Neural crest cell (in vitro differentiated cells): ENCODE measurements at places on chromosomes 3 and 15. TPM values are rescaled to one million over a fixed set of nuclear protein-coding genes. Genes with fewer than 3 reads are reported as not detected.

- no peak for DNase-seq
- H3K4me3 ChIP-seq: no peak overlapping the region
- no peaks in the 10 kb centered on the region for H3K36me3 ChIP-seq
- no peaks in the 10 kb centered on the region for H3K27me3 ChIP-seq
- no peak overlapping the region for H3K27ac ChIP-seq
Measured at GRCh38 chr3:140470962-140471361, 206.9 kb upstream of the TRIM42 start.

- H3K4me3 ChIP-seq: no peak overlapping the region
- H3K36me3 ChIP-seq: no peaks in the 10 kb centered on the region
- H3K27ac ChIP-seq: no peak overlapping the region
- DNase-seq: no peak
Measured at GRCh38 chr3:148861277-148861869, 3.7 kb upstream of the CPA3 start.

DNA sequence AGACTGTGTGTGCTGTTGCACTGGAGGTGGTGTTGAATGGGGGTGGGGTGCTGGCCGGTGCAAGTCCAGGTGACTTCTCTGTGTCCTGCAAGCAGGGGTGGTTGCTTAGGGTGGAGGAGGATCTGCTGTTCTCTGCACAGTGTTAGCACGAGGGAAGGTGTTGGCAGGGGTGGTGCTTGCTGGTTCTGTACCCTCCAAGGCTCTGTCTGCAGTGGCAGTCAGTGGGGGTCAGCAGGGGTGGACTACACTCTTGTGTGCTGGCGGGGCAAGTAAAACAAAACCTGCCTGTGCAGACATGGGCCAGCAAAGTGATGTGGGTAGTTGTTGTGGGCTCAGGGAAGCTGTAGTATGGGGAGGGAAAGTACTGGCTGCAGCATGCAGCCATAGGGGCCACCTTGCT is 5.5 kb downstream of the ROPN1 start:
- H3K4me1 ChIP-seq: no peaks in the 10 kb centered on the region
- peaks cover 56% of the 10 kb centered on the region for H3K27me3 ChIP-seq
- H3K4me3 ChIP-seq: no peak overlapping the region

- H3K4me1 ChIP-seq: no peaks in the 10 kb centered on the region
- H3K36me3 ChIP-seq: no peaks in the 10 kb centered on the region
Measured at GRCh38 chr3:162142511-162142910, 645.9 kb downstream of the OTOL1 start.

DNA sequence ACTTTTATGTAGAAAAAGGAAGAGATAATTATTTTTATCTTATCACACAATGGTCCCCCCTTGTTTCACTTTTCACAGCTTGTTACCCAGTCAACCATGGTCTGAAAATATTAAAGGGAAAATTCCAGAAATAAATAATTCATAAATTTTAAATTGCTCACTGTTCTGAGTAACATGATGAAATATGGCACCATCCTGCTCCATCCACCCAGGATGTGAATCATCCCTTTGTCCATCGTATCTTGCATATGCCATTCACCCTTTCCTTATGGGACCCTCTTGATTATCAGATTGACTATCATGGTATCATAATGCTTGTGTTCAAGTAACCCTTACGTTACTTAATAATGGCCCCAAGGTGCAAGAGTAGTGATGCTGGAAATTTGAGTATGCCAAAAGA is 43.7 kb downstream of the ANKRD28 start:
- no peaks in the 10 kb centered on the region for H3K27me3 ChIP-seq
- no peak for DNase-seq
- peaks cover 13% of the 10 kb centered on the region for H3K4me1 ChIP-seq
- no peak overlapping the region for H3K27ac ChIP-seq
- no peak overlapping the region for H3K4me3 ChIP-seq

DNA sequence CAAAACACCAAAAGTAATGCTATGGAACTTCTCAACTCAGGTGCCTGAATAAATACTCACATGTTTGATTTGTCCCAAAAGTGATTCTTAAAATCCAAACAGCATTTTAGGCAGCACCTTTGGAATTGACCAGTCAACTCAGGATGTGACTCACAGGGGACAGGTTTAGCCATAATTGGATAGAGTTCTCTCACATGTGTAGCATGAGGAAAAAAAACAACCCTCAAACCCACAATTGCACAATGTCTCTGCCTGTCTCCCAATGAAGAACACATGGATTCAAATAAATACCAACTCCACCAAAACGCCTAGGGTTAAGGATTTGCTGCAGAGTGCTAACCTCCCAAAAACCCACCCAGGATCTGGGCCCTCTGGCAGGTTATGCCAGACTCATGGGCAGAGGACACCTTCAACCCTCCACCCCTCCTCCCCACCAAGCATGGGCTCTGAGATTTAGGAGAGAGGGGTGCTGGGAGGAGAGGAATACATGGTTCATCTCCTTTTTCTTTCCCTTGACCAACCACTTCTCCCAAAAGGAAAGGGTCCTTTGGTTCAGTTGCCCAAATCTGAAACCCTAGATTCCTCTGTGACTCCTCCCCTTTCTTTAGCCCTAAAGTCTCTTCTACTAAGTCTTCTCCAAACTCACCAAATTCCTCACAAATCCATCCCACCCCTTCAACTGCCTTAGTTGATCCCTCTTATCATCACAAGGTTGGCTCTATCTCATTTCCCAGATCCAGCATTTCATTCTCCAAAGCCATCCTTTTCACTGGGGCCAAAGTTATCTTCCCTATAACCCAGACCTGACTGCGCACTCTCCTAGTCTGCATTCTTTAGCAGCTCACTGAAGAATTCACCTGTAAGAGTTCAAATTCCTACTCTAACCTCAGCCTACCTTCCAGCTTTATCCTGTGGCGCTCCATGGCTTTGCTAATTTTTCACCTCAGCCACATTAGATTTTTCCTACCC is 7.7 kb downstream of the RYK start:
- no peak overlapping the region for H3K4me3 ChIP-seq
- DNase-seq: no peak
- H3K36me3 ChIP-seq: no peaks in the 10 kb centered on the region
- H3K27ac ChIP-seq: peak overlapping the region; percentile 0
- peaks cover 43% of the 10 kb centered on the region for H3K4me1 ChIP-seq
- H3K27me3 ChIP-seq: no peaks in the 10 kb centered on the region

DNA sequence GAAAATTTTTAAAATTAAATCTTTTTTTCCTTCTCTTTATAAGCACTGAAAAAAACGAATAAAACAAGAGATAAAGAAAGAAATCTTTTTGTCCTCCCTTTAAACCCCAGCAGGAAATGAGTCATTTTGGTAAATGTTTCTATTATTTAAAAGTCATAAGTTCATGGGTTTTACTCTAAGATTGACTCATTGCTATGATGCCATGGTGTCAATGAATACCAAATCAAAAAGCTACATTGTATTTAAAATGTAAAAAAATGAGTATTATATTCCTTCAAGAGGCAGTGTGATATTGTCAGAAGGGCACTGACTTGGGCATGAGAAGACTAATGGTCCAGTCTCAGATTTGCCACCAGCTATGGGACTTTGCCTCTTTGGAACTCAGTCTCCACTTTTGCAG is 303.4 kb upstream of the DNAJC19 start:
- H3K27ac ChIP-seq: no peak overlapping the region
- no peaks in the 10 kb centered on the region for H3K36me3 ChIP-seq
- H3K4me1 ChIP-seq: peaks cover 8% of the 10 kb centered on the region
- no peaks in the 10 kb centered on the region for H3K27me3 ChIP-seq
- DNase-seq: no peak

DNA sequence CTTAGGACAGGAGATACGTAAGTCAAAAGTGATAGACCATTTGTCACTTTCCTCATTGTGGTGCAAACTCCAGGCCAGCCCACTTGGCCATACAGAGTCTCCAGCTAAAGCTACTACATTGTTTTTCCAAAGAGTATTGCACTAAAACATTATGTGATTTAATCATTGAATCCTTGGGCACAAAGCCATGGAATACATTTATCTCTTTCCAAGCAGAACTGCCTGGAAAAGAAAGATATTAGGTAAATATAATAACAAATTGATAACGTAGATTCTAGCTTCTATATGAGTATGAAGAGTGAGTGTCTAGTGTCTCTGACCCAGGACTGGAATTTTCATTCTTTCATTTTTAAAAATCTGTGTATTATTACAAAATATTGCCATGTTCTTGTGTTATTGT is 863.7 kb upstream of the SEMA6D start:
- peaks cover 17% of the 10 kb centered on the region for H3K4me1 ChIP-seq
- DNase-seq: no peak
- no peak overlapping the region for H3K4me3 ChIP-seq
- H3K27me3 ChIP-seq: no peaks in the 10 kb centered on the region
- H3K27ac ChIP-seq: no peak overlapping the region

- H3K4me3 ChIP-seq: peak overlapping the region; percentile 99
- peaks cover 6% of the 10 kb centered on the region for H3K36me3 ChIP-seq
- H3K27ac ChIP-seq: peak overlapping the region; percentile 88
- no peak for DNase-seq
- H3K4me1 ChIP-seq: peaks cover 47% of the 10 kb centered on the region
- H3K27me3 ChIP-seq: no peaks in the 10 kb centered on the region
Measured at GRCh38 chr3:105867712-105868430, 941 bp downstream of the CBLB start.

SPINK8 gene
- total RNA-seq: not detected in 2 replicates

GRCh38 chr3:172096881-172097420 is 57.6 kb downstream of the FNDC3B start:
- H3K36me3 ChIP-seq: peaks cover 3% of the 10 kb centered on the region
- no peak overlapping the region for H3K27ac ChIP-seq
- H3K27me3 ChIP-seq: no peaks in the 10 kb centered on the region
- H3K4me1 ChIP-seq: peaks cover 44% of the 10 kb centered on the region

GRIP2 gene
- total RNA-seq: 3.2 and 3.6 TPM in 2 replicates

- DNase-seq: no peak
- peaks cover 3% of the 10 kb centered on the region for H3K27me3 ChIP-seq
- H3K27ac ChIP-seq: no peak overlapping the region
- no peak overlapping the region for H3K4me3 ChIP-seq
- peaks cover 5% of the 10 kb centered on the region for H3K4me1 ChIP-seq
Measured at GRCh38 chr3:126501054-126501453, 16.5 kb downstream of the UROC1 start.

GRCh38 chr3:20326541-20326940 is 140.5 kb upstream of the SGO1 start:
- no peaks in the 10 kb centered on the region for H3K36me3 ChIP-seq
- no peak for DNase-seq
- H3K4me1 ChIP-seq: no peaks in the 10 kb centered on the region
- no peaks in the 10 kb centered on the region for H3K27me3 ChIP-seq
- H3K4me3 ChIP-seq: no peak overlapping the region
- no peak overlapping the region for H3K27ac ChIP-seq

CCR1 gene
- 0.12 TPM in 1 of 2 replicates, not detected in the other for total RNA-seq

GRCh38 chr3:30723211-30723610 is 116.8 kb downstream of the TGFBR2 start:
- no peak for DNase-seq
- no peaks in the 10 kb centered on the region for H3K36me3 ChIP-seq
- no peak overlapping the region for H3K4me3 ChIP-seq

GRCh38 chr15:77527164-77527778 is 105.4 kb downstream of the LINGO1 start:
- H3K36me3 ChIP-seq: no peaks in the 10 kb centered on the region
- H3K4me1 ChIP-seq: peaks cover 44% of the 10 kb centered on the region
- no peaks in the 10 kb centered on the region for H3K27me3 ChIP-seq
- peak; percentile 43 for DNase-seq

BCHE gene
- total RNA-seq: 45.2 and 52.9 TPM in 2 replicates

GRCh38 chr15:81388436-81388770 is 14.4 kb upstream of the TMC3 start:
- no peaks in the 10 kb centered on the region for H3K36me3 ChIP-seq
- H3K4me1 ChIP-seq: no peaks in the 10 kb centered on the region
- no peak for DNase-seq
- no peaks in the 10 kb centered on the region for H3K27me3 ChIP-seq
- H3K4me3 ChIP-seq: no peak overlapping the region

DNA sequence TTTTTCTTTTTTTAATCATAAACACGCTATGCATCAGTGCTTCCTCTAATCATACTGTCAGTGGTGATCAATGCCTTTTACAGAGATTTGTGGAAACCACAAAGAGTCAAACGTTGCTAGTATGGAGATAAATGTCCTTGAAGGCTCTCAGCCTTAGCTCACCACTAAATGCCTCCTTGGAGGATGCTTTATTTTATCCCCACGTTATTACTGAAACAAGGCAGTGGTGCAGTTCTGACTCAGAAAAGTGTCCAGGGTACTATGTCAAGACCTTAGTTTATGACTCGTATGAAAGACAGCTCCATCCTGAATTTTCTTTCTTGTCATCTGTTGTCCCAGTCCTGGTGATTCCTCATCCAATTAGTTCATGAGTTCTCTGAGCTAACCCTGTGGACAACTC is 1146.7 kb downstream of the IGSF11 start:
- H3K4me1 ChIP-seq: peaks cover 6% of the 10 kb centered on the region
- DNase-seq: no peak
- no peak overlapping the region for H3K4me3 ChIP-seq
- H3K36me3 ChIP-seq: no peaks in the 10 kb centered on the region

DNA sequence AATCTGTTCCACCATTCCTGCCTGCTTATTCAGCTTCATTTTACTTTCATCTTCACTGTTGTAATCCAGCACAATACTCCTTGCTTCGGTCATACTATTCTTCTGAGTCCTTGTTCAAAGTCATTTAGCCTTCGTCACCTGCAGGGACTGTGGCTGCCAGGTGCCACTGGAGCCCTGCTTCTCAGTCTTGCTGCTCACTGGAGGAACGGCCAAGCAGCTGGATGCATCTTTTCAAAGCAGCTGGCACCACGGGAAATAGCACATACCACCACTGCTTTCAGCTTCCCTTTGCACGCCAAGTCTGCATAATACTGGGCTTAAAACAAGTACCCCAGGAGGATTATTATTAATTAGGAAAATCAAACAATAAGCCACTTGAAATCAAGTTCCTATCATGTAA is 287.6 kb downstream of the BCHE start:
- DNase-seq: no peak
- no peaks in the 10 kb centered on the region for H3K27me3 ChIP-seq
- no peaks in the 10 kb centered on the region for H3K4me1 ChIP-seq
- H3K27ac ChIP-seq: no peak overlapping the region

SLC2A2 gene
- not detected in 2 replicates for total RNA-seq

ZBTB20 gene
- total RNA-seq: 12.4 and 13.9 TPM in 2 replicates

- H3K4me1 ChIP-seq: peaks cover 72% of the 10 kb centered on the region
- H3K27ac ChIP-seq: peak overlapping the region; percentile 95
- H3K36me3 ChIP-seq: peaks cover 6% of the 10 kb centered on the region
Measured at GRCh38 chr15:74584779-74585178, 30.9 kb upstream of the CLK3 start.

DNA sequence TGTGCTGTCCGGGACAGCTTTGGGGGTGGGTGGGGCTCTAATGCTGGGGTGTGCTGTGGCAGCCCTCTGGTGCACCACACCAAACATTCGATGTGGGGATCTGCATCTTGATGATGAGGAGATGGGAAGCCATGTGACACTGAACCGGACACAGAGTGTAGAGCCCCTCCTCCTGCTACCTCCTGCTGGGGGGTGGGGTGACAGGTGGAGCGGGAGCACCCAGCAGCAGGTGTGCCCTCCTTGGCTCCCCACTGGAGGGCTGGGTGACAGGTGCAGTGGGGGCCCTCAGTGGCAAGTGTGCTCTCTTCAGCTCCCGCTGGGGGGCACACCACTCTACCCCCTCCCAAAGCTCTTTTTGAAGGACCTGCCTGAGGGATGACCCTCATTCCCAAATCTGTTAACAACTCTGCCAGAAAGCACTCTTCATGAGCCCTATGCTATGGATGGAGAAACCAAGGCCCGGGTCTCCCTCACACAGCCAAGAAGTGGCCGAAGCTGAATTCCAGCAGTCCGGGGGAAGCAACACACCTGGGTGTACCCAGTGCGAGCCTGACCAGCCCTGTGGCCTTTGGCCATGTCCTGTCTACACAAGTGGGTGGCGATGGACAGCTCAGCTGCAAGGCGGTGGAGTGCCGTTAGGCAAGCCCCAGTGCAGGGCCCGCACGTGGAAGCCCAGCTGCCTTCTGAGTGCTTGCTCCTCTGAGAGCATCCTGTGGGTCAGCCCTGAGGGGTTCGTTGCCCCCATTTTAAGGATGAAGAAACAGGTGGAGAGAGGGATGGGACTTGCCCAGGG is 609 bp upstream of the UROC1 start:
- H3K4me3 ChIP-seq: no peak overlapping the region
- H3K27me3 ChIP-seq: peaks cover 12% of the 10 kb centered on the region
- no peak for DNase-seq
